Fibroblast of lung (primary cell): ENCODE measurements at places on chromosomes 1 and 21. TPM values are rescaled to one million over a fixed set of nuclear protein-coding genes. Genes with fewer than 3 reads are reported as not detected.

DNA sequence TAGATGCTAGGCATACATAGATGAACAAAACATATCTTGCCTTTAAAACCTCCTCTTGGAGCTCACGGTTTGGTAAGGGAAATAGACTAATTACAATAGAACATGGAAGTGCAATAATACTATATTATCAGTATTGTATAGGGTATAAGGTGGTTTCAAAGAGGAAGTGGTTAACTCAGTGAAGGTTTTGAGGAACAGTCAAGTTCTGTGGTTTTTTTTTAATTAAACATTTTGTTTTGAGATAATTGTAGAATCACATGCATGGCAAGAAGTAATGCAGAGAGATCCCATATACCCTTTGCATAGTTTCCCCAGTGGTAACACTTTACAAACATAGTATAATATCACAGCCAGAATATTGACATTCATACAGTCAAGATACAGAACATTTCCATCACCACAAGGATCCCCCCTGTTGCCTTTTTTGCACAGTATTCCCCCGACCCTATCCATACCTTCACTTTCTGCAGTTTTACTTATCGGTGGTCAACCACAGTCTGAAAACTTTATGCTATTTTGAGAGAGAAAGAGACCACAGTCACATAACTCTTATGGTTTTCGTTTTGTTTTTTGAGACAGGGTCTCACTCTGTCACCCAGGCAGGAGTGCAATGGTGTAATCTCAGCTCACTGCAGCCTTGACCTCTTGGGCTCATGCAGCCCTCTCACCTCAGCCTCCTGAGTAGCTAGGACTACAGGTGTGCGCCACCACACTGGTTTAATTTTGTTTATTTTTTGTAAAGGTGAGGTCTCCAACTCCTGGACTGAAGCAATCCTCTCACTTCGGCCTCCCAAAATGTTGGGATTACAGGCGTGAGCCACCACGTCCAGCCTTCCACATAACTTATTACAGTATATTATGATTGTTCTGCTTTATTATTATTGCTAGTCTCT, 60.5 kb upstream of the KIAA1614 start:
- no peaks in the 10 kb centered on the region for H3K36me3 ChIP-seq
- no peaks in the 10 kb centered on the region for H3K4me1 ChIP-seq
- no peak for DNase-seq
- H3K4me3 ChIP-seq = no peak overlapping the region
- no peak overlapping the region for H3K27ac ChIP-seq
- H3K27me3 ChIP-seq = no peaks in the 10 kb centered on the region

RAD54L gene
- 0.26 and 0.66 TPM in 2 replicates for total RNA-seq

DNA sequence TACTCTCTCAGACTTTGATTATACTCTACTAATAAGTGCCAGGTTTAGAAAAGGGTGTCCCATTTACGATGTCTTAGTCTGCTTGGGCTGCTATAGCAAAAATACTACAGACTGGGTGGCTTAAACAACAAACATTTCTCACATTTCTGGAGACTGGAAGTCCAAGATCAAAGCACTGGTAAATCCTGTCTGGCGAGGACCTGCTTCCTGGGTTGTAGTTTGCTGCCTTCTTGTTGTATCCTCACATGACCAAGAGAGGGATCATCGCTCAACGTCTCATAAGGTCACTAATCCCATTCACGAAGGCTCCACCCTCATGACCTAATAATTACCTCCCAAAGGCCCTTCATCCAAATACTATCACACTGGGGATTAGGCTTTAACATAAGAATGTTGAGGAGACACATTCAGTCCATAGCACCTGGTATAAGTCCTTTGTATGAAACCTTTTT, 12.0 kb downstream of the PRDX6 start:
- peaks cover 6% of the 10 kb centered on the region for H3K36me3 ChIP-seq
- no peak overlapping the region for H3K4me3 ChIP-seq
- DNase-seq = no peak
- H3K4me1 ChIP-seq = no peaks in the 10 kb centered on the region

- H3K27ac ChIP-seq = no peak overlapping the region
- no peak overlapping the region for H3K4me3 ChIP-seq
- H3K4me1 ChIP-seq = no peaks in the 10 kb centered on the region
- H3K27me3 ChIP-seq = no peaks in the 10 kb centered on the region
Observed at GRCh38 chr1:116697548-116698243, 30.2 kb upstream of the IGSF3 start.

DNA sequence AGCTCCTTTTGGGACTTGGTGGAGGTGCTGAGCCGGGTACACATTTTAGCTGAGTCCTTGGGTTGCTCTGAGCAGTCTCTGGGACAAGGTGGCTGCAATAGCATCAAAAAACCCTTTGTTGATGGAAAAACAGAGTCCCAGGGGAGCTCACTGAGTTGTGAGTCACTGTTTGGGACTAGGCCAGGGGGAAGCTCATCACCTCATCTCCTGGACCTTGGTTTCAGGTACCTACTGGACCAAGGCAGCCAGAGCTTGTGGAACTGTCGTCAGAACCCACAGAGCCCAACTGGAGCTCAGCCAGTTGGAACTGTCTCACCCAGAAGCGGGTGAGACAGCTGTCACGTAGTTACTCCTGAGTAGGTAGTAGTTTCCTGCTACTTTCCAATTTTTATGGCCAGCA, 146.7 kb downstream of the HLX start:
- no peak overlapping the region for H3K27ac ChIP-seq
- H3K4me3 ChIP-seq = no peak overlapping the region
- no peaks in the 10 kb centered on the region for H3K4me1 ChIP-seq
- no peak for DNase-seq
- H3K36me3 ChIP-seq = no peaks in the 10 kb centered on the region

DNA sequence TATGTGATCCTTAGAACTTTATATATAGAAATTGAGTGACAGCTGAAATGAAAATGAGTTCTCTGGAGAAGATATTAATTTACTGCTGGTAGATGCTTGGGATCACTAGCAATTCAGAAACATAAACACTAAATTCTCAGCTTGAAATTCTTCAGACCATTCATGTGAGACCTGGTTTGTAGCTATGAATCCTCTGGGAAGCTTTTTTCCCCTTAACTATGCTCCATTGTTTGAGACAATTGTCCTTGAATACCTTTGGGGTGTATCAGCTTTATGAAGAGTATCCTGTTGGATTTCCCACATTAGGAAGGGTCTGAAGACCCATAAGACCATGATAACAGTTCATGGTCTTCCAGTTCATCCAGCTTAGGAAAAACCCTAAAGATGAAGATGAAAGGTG, 4.6 kb upstream of the DENND1B start:
- H3K4me3 ChIP-seq = no peak overlapping the region
- H3K27ac ChIP-seq = no peak overlapping the region
- no peaks in the 10 kb centered on the region for H3K36me3 ChIP-seq

- no peak overlapping the region for H3K4me3 ChIP-seq
- no peaks in the 10 kb centered on the region for H3K4me1 ChIP-seq
- DNase-seq = no peak
- H3K27ac ChIP-seq = no peak overlapping the region
- no peaks in the 10 kb centered on the region for H3K36me3 ChIP-seq
- peaks cover 26% of the 10 kb centered on the region for H3K27me3 ChIP-seq
Observed at GRCh38 chr1:202221911-202222909, 28.6 kb downstream of the LGR6 start.

DNA sequence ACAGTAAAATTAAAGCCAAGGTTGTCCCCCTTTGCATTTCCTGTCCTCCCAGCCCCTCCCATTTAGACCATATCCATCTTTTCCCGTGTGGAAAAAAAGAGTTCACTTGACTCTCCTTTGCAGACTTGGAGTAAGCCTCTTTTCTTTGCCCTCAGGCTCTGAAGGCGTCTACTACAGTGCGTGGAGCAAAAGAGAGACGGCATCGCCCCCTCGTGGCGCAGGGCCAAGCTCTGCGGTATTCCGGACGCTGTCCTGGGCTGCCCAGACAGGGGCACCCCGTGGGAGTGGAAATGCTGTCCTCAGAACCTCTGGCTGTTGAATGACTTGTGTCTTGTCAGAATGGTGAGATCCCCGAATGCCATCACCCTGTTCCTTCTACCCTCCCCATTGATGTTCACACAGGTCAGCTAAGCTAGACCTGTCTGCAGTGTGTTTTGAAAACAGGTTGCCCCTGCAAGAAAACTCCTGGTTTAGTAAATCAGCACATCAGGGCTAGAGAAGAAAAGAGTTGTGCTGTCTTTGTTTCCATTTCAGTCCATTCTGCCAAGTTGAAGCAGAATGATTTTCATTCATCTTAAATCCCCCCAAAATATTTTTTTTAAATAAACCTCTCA, 12.3 kb upstream of the GJA8 start:
- no peak overlapping the region for H3K27ac ChIP-seq
- no peak overlapping the region for H3K4me3 ChIP-seq
- no peaks in the 10 kb centered on the region for H3K4me1 ChIP-seq
- DNase-seq = peak; percentile 41

TAL1 gene
- total RNA-seq = under 0.01 TPM in 1 of 2 replicates, not detected in the other

- H3K36me3 ChIP-seq = no peaks in the 10 kb centered on the region
- no peaks in the 10 kb centered on the region for H3K4me1 ChIP-seq
- no peak overlapping the region for H3K4me3 ChIP-seq
- H3K27ac ChIP-seq = no peak overlapping the region
- DNase-seq = peak; percentile 55
- peaks cover 5% of the 10 kb centered on the region for H3K27me3 ChIP-seq
Observed at GRCh38 chr1:77031106-77031662, 163.9 kb downstream of the ST6GALNAC5 start.

- H3K36me3 ChIP-seq = no peaks in the 10 kb centered on the region
- no peaks in the 10 kb centered on the region for H3K4me1 ChIP-seq
- no peak overlapping the region for H3K4me3 ChIP-seq
- peak; percentile 60 for DNase-seq
Observed at GRCh38 chr1:29383746-29384371, 147.5 kb downstream of the PTPRU start.

PRDM16 gene
- 1.3 and 1.8 TPM in 2 replicates for total RNA-seq

PTBP2 gene
- 18.2 and 24.6 TPM in 2 replicates for total RNA-seq

BGLAP gene
- total RNA-seq = 0.26 and 0.50 TPM in 2 replicates

GBP5 gene
- under 0.01 and 0.17 TPM in 2 replicates for total RNA-seq

DNA sequence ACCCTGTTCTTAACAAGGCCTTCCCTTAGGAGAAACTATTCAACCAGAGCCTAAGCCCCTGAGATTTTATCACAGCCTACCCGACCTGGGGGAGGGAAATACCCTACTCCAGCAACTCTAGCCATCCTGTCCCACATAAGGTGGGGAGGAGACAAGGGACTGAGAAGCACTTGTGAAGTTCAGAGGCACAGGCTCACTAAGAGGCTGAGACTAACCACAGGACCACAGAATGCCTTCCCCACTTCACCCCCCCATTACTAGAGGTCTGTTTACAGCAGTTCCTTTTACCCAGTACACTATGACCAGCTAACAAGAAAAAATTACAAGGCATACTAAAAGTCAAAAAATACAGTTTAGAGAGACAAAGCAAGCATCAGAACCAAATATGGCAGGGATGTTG, 86.8 kb downstream of the TEX35 start:
- H3K27ac ChIP-seq = no peak overlapping the region
- H3K4me3 ChIP-seq = no peak overlapping the region
- no peak for DNase-seq

DNA sequence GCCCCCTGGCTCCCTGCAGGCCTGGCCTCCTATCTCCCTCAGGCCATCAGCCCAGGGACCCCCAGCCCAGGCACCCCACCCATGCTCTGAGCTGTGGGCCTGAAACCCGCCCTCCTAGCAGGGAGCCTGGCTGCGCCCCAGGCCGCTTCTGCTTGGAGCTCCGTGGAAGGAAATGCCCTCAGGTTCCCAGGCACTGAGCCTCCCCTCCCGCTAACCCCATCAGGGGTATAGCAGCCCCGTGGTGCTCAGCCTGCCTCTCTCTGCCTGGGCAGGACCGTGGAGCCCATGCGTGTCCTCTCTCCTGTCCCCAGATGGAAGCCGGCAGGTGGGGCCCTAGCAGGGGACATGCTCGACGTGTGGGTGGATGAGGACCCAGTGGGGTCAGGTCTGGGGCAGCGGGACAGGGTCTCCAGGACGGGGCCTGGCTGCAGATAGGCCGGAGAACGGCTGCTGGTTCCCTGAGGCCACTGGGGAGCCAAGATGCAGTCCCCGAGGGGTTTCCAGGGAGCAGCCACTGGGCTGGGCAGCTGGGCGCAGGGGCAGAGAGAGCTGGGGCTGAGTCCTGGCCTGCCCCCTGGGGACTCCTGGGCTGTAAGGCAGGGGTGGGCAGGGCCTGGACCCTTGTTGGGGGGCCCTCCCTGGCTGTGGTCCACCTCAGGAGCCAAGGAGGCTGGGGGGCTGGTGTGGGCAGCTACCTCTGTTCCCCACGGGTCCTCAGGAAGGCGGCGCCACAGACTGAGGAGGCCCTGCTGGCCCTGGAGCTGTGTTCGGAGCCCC, 75.5 kb downstream of the MORN1 start:
- no peaks in the 10 kb centered on the region for H3K27me3 ChIP-seq
- H3K4me1 ChIP-seq = peaks cover 15% of the 10 kb centered on the region
- no peak overlapping the region for H3K4me3 ChIP-seq
- H3K27ac ChIP-seq = no peak overlapping the region

HCN3 gene
- 0.99 and 1.0 TPM in 2 replicates for total RNA-seq

- no peaks in the 10 kb centered on the region for H3K36me3 ChIP-seq
- H3K27me3 ChIP-seq = no peaks in the 10 kb centered on the region
- H3K4me3 ChIP-seq = no peak overlapping the region
- no peaks in the 10 kb centered on the region for H3K4me1 ChIP-seq
- H3K27ac ChIP-seq = no peak overlapping the region
Observed at GRCh38 chr1:58921751-58922150, 137.9 kb upstream of the JUN start.

F13B gene
- total RNA-seq = not detected in 2 replicates

DNA sequence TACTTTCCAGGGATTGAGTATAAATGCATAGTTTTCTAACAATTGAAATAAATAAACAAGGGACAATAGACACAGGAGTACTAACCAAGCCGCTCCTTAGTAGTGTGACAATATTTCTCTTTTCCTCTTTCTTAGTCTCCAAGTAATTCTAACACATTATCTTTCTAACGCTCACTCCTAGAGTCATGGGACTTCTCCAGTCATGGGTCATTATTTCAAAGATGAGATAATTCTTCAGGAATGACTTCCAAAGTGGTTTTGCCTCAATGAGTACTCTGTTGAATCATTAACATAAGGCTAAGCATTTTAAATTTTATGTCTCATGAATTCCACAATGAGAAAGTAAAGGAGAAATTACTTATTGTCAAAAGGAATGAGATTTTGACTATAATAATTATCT, 605.8 kb upstream of the ADAMTS5 start:
- no peaks in the 10 kb centered on the region for H3K36me3 ChIP-seq
- peaks cover 22% of the 10 kb centered on the region for H3K4me1 ChIP-seq
- H3K27ac ChIP-seq = peak overlapping the region; percentile 92
- H3K27me3 ChIP-seq = no peaks in the 10 kb centered on the region
- H3K4me3 ChIP-seq = no peak overlapping the region
- peak; percentile 75 for DNase-seq

- H3K4me3 ChIP-seq = no peak overlapping the region
- H3K27me3 ChIP-seq = no peaks in the 10 kb centered on the region
- H3K27ac ChIP-seq = no peak overlapping the region
- H3K36me3 ChIP-seq = no peaks in the 10 kb centered on the region
Observed at GRCh38 chr1:67135354-67135753, 584 bp upstream of the C1orf141 start.

LIN28A gene
- not detected in 2 replicates for total RNA-seq

- no peaks in the 10 kb centered on the region for H3K27me3 ChIP-seq
- H3K4me1 ChIP-seq = no peaks in the 10 kb centered on the region
- DNase-seq = no peak
- no peak overlapping the region for H3K27ac ChIP-seq
- no peaks in the 10 kb centered on the region for H3K36me3 ChIP-seq
Observed at GRCh38 chr1:175178456-175178855, 14.1 kb downstream of the KIAA0040 start.

- DNase-seq = peak; percentile 78
- no peaks in the 10 kb centered on the region for H3K36me3 ChIP-seq
- H3K27ac ChIP-seq = peak overlapping the region; percentile 63
- peak overlapping the region; percentile 75 for H3K4me3 ChIP-seq
Observed at GRCh38 chr1:26500488-26501175, 28.4 kb downstream of the HMGN2 start.

GRCh38 chr1:231214918-231215680, 25.9 kb upstream of the GNPAT start:
- no peak overlapping the region for H3K4me3 ChIP-seq
- DNase-seq = no peak
- no peaks in the 10 kb centered on the region for H3K4me1 ChIP-seq
